ENCODE measurements at places on chromosomes 4 and X. TPM values are rescaled to one million over a fixed set of nuclear protein-coding genes. Genes with fewer than 3 reads are reported as not detected.

- DNase-seq: no peak
Observed at GRCh38 chrX:40099055-40099958, 1.5 kb upstream of the BCOR start.

- DNase-seq: no peak
Observed at GRCh38 chr4:108008721-108009120, 19.0 kb downstream of the HADH start.

- no peak for DNase-seq
Observed at GRCh38 chr4:165379678-165380064, 863 bp downstream of the CPE start.

The PDHA2 gene
- not detected for total RNA-seq

- no peak for DNase-seq
Observed at GRCh38 chr4:8409264-8410065, 31.1 kb downstream of the ACOX3 start.

The STAP1 gene
- not detected for total RNA-seq

DNA sequence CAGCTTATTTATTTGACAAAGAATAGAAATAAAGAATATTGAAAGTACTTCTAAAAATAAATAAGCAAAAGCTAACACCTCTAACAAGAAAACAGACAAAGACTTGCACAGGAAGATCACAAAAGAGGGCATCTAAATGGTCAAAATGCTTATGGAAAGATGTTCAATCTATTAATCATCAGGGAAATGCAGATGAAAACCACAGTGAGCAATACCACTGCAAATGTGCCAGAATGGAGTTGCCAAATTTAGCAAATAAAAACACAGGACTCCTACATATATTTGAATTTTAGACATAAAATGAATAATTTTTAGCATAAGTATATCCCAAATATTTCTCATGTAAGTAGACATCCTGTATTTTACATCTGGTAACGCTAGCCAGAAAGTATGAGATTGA is 56.1 kb upstream of the HPGD start:
- no peak for DNase-seq

The PALLD gene
- 38.6 TPM for total RNA-seq

The IL21 gene
- total RNA-seq: not detected

The SPON2 gene
- 4.6 TPM for total RNA-seq

GRCh38 chrX:12308420-12308819 is 170.1 kb downstream of the FRMPD4 start:
- DNase-seq: no peak

- DNase-seq: no peak
Observed at GRCh38 chr4:122334828-122335227, 44.0 kb upstream of the ADAD1 start.

DNA sequence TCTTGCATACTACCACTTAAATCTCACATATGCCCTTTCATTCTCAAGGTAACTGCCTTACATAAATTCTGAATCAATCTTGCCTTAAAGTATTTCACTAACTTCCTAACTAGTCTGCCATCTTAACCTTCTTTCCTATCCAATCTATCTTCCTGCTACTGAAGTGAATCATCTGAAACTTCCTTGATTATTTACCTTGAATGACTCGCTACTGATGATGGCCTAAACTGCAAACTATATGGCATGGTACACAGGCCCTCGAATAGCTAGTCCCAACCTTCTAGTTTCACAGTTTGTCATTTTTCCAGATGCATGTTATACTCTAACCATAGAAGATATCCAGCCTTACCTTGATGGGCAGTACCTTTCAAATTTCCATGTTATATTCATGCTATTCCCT is 19.9 kb downstream of the PHKA1 start:
- no peak for DNase-seq

- DNase-seq: no peak
Observed at GRCh38 chr4:45939056-45939455, 184.8 kb downstream of the GABRG1 start.

- DNase-seq: no peak
Observed at GRCh38 chr4:159506801-159507517, 404.1 kb downstream of the RAPGEF2 start.

DNA sequence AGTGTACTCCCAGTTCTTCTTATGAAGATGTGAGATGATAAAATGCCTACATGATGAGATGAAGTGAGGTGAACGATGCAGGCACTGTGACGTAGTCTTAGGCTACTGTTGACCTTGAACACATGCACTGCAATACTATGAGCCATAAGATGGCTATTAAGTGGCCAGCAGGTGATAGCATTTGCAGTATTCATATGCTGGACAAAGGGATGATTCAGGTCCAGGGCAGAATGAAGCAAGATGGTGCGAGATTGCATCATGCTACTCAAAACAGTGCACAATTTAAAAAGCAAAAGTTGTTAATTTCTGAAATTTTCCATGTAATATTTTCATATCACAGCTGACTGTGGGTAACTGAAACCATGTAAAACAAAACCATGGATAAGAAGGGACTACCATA is 781.4 kb downstream of the PCDH18 start:
- DNase-seq: no peak

DNA sequence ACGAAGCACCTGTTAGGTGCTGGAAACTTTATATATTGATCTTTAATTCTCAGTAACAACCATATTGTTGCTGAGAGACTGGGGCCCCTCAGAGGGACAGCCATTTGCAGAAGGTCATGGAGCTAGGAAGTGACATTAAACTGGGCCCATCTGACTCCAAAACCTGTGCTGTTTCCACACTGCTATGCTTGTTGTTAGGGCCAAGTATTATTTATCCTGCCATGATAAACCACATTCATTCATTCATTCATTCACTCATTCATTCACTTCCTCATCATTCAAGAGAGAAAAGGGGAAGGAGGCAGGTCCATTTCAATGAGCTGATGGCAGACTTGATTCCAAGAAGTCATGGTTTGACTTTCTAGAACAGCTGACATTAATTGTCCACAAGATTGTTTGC is 237.4 kb downstream of the STIM2 start:
- no peak for DNase-seq

The PARM1 gene
- 0.06 TPM for total RNA-seq

GRCh38 chr4:4356106-4357041 is 30.5 kb upstream of the NSG1 start:
- no peak for DNase-seq

DNA sequence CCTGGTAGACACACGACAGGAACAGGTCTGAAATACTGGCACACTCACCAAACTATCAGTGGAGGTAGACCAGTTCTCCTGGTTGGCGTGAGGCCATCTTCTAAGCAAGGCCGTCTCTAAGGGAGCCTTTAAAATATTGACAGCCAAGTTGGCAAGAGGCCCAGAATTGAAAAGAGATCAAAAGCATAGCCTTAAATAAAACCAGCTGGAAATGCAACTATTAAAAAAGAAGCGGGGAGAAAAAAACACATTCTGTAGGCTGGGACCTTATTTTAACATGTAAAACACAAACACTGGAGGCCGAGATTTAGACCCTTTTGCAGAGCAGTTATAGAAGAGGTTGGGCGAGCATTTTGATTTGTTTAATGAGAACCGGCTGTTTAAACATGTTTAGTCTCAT is 233.0 kb upstream of the CLNK start:
- DNase-seq: no peak

The CPZ gene
- total RNA-seq: 0.64 TPM

The ALB gene
- not detected for total RNA-seq

The KCTD8 gene
- total RNA-seq: 0.35 TPM

The CLTRN gene
- 2.1 TPM for total RNA-seq

DNA sequence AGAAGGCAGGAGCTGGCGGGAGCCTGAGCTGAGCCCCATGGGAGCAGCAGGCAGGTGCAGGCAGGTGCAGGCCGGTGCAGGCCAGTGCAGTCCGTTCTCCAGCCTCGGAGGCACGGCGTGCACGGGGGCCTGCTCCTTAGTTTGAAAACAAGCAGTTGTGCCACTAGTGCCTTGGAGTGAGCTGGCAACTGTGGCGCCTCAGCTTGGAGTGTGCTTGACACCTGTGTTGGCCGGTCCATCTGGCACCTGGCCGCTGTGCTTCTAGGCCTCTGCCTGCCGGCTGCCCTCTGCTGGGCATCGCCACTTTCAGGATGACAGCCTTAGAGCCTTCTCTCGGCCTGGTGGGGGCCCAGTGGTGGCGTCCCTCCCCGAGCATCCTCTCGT is 47.9 kb downstream of the RGS12 start:
- DNase-seq: no peak

DNA sequence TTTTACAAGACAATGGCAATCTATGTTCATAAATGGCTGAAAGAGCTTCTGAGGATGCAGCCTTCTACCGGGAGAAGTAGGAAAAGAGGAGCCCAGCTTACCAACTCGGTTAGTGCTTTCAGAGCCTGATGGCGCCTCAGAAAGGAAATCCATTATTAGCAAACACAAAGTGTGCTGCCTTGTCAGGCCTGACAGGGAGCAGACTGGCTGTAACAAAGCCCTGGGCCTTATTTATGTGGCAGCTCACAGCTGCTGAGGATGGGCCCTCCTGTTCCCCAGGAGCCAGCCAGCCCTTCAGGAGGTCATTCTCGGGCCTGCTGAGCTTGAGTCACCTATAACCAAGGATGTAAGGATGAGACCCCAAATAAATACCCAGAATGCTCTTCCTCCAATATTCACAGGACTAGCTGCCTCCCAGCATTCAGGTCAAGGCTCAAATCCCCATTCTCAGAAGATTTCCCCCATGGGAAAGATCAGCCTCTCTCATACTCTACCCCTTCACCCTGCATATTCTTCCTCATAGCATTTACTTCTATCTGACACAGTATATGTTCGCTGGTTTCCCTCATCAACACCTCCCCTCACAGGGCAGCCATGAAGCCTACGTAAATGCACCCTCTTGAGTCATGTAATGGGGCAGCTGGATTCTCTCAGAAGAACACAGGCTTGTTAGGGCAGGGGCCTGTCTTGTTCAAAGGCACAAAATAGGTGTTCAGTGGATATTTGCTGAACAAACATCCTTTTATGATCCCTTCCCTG is 227.0 kb upstream of the RASGEF1B start:
- no peak for DNase-seq

GRCh38 chr4:164424846-164425245 is 329.1 kb upstream of the SMIM31 start:
- DNase-seq: no peak

The CDKL2 gene
- 2.1 TPM for total RNA-seq

- no peak for DNase-seq
Observed at GRCh38 chrX:44203791-44204190, 139.7 kb downstream of the EFHC2 start.

- no peak for DNase-seq
Observed at GRCh38 chrX:17376431-17377077, 1.6 kb downstream of the NHS start.

The SRPK3 gene
- total RNA-seq: not detected

DNA sequence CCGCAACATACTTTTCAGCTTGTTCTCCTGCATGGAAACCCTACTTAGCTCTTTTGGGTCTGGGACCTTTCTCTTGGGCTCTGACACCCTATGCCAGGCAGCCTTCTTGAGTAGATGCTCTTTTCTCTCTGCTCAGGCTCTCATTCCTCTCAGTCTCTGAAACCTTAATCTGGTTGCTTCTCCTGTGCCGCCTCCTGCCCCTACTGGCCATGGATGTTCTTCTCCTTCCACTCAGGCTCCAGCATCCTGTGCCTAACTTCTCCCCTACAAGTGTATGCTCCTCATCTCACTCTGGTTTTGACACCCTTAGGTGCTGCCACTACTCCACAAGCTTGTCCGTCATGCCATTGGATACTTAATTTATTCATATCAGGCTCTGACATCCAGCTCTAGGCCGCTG is 15.2 kb downstream of the BLTP1 start:
- no peak for DNase-seq

GRCh38 chr4:18034099-18034498 is 12.5 kb upstream of the LCORL start:
- no peak for DNase-seq

The CENPE gene
- total RNA-seq: 8.1 TPM

DNA sequence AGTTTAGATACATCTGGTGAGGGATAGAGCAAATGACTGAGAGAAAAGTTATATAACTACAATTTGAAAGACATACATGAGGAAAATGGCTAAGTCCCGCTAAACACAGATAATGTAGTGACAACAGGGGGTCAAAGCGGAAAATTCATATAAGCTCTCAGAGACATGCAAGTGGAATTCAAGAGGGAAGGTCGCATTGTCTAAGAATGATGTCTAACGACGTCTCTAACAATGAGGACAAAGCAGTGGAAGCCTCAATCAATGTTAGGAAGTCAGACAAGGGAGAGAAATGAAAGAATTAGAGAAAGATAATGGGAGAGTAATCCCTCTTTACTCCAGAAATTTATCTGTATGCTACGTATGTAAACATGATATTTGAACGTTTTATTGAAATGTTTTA is 113.4 kb downstream of the ANTXR2 start:
- DNase-seq: no peak

The RAB41 gene
- total RNA-seq: not detected

- no peak for DNase-seq
Observed at GRCh38 chr4:58760737-58761136, 1650.6 kb upstream of the IGFBP7 start.

The HPRT1 gene
- 13.2 TPM for total RNA-seq

DNA sequence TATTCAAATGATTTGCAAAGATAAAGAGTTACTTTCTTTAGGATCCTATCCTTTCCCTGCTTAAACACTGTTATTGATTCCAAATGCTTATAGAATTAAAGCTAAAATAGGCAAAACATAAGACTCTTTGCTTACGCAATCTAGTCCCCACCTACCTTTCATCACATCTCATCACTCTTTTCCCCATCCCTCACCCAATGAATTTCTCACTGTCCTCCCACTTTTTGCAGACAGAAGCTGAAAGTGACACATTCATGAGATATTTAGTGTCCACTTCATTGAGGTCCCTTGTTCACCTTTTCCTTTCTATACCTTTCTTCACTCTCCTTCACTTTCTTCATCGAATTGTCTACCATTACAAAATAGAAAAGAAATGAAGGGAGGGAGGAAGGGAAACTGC is 424 bp downstream of the SATL1 start:
- no peak for DNase-seq

- no peak for DNase-seq
Observed at GRCh38 chrX:1464971-1465285, 12.2 kb upstream of the ASMTL start.

The PAGE5 gene
- not detected for total RNA-seq

The PPP2R2C gene
- total RNA-seq: 0.24 TPM

GRCh38 chr4:123603165-123603564 is 206.6 kb downstream of the SPRY1 start:
- no peak for DNase-seq

GRCh38 chrX:13293700-13294099 is 26.2 kb downstream of the ATXN3L start:
- no peak for DNase-seq

DNA sequence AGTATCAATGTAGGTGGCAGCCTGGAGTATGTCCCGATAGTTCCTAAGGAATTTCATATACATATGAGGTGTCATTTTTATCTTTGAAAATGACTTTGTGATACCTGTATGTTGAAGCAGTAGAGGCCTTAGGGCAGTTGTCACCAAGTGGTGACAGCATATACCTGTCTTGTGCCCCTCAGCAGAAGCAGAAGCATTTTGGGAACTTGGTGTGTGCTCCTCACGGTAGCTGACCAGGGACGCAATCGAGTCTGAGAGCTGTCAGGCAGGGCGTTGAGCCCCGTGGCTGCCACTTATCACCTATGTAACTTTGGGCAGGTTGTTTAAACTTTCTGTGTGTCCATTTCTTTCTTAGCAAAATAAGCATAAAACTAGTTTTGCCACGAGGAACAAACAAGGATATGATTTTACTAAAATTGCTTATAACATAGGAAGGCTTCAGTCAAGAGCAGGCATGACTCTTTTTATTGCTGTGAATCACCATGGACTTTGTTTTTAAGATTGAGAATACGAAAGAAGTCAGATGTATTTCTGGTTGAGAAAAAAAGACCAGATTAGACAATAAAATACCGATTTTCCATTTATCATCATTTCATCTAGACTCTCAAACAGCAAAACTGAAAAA is 161.5 kb downstream of the CPE start:
- DNase-seq: no peak

The FAM149A gene
- total RNA-seq: 1.2 TPM

Measured in glomerular endothelial cell (primary cell).